ENCODE measurements at places on chromosomes 1 and 21.

DNA sequence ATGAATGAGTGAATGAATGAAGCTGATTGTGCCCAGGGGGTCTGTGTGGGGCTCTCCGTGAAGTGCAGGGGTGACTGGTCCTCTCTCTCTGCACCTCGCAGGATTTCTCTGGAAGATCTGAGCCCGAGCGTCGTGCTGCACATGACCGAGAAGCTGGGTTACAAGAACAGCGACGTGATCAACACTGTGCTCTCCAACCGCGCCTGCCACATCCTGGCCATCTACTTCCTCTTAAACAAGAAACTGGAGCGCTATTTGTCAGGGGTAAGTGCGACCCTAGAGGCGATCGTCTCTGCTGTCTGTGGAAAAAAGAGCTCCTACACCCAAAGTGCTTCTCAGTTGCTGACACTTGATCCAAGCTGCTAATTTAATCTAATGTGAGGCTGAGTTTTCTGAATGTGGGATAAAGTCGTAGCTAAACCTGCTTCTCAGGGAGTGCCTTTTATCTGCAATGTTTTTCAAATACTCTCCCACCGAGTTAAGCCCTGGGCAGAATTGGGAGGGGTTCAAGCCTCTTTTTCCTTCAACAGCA lies 101.7 kb downstream of the HUNK start:
- DNase-seq: no peak

DNA sequence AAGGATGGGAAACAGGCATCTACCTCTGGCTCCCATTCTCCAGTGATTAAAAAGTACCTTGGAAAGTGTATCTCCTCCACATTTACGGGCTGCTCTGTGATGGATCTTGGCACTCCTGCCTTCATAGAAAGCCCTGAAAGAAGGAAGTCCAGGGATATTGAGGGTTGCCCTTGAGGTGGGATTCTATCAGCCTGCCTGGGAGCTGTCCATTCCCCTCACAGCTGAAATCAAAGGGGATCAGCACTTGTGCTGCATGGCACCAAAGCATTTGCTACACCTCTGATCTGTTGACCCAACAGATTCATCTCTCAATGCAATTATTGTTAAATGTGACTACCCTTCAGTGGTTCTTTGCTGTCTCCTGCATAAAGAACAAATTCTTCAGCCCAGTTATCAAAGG lies 442.0 kb upstream of the RUNX1 start:
- no peak for DNase-seq

DNA sequence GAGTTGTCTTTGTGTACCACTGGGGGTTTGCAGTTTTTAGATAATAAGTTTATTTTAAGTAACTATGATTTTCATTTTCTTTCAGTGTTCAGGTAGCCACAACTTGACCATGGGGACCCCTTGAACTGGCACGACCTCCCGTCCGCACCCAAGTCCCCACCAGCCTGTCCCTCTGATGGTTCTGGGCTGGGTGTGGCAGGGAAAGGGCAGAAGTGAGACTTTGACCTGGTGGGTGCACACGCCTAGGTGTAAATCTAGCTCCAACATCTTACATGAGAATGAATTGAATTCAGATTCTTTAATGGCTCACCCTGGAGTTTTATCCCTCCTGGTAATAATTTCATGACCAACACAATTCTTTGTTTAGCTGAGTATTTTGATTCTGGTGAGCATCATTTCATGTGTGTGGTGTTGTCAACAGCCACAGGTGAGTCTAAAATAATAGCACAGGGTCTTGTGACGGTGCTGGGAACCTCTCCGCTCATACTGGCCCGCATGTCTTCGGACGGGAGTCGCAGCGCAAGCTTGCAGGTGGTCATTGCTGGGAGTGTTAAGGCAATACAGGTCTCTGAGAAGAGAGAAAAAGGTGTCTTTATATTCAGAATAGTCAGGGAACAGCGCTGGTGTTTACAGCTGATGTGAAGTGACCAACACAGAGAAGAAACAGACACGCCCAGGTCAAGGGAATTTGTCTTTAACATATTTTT lies 50.8 kb upstream of the POFUT2 start:
- no peak for DNase-seq

- no peak for DNase-seq
Measured at GRCh38 chr1:67537667-67538018, 107.4 kb upstream of the SERBP1 start.

DNA sequence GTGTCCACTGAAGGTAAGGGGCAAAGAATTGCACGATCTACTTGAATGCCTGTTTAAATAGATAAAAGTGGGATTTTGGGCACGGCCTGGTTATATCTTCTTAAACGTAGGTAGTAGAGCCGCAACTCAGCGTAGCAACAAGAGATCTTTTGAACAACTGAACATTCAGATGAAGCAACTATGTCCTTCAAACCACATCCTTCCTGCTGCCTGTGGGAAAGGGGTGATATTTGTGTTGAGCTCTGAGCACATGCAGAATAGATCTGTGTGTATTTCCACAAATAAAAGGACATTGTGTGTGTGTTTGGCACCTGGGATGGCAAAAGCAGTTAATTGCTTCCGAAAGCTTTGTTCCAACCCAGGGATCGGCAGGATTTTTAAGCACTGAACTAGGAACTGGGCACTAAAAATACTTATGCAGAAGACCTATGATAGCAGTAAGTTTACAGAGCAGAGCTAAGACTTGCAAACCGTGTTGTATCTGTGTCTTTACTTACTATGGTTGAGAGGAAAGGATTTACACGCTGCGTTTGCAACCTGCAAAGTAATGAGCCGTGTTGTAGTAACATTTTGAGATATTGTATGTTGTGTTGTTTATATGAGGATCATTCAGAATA lies 333.4 kb downstream of the CHRM3 start:
- no peak for DNase-seq

DNA sequence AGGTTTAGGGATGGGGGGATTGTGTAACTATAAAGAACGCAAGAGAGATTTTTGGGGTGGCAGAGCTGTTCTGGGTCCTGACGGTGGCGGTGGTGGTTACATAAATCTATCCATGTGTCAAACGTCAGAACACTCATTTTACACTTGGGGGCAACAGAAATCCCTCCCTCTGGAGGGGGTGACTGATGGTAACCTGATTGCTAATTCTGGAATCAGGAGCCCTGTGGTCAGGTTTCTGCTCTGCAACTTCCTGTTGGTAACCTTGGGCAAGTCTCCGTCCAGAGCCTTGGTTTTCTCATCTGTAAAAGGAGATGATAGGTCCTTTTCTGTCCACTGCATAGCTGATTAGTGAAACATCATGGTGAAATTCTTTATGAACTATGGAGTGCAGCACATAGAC lies 40.9 kb downstream of the ALPL start:
- no peak for DNase-seq

DNA sequence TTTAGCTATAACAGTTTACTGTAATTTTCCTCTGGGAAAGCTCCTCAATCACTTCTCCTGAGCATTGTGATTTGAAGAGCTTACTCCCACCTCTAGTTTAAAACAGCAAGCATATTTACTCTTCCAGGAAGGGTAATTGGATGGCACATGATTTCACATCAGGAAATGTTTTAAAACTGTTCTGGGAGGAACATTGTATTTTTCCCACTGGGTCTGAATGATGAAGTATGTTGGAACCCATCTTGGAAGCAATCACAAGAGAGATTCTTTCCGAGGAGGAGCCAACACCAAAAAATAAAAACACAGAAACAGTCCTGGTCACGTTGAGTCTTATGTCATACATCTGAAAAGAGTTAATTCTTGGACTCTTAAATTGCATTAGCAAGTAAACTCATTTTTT lies 17.3 kb downstream of the MAP10 start:
- no peak for DNase-seq

GRCh38 chr1:241627453-241628259 lies 12.5 kb downstream of the CHML start:
- no peak for DNase-seq

GRCh38 chr1:76627901-76628300 lies 239.4 kb upstream of the ST6GALNAC5 start:
- DNase-seq: no peak

DNA sequence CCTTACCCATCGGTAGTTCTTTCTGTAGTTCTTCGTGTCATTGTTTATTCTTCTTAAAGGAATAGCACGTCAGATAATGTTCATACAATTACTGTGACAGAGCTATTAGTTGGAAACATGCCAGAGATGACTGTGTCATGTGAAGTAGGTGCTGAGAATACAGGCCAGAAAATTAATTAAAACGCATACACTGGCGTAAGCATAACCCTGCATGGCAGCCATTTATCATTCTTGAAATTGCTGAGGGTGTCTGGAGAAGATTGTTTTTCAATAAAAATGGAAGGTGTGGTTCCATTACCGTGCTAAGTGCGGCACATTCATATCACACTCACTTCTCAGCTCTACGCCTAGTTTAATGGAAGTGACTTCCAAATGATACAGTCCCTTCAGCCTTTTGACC lies 7.8 kb downstream of the ETS2 start:
- DNase-seq: no peak

DNA sequence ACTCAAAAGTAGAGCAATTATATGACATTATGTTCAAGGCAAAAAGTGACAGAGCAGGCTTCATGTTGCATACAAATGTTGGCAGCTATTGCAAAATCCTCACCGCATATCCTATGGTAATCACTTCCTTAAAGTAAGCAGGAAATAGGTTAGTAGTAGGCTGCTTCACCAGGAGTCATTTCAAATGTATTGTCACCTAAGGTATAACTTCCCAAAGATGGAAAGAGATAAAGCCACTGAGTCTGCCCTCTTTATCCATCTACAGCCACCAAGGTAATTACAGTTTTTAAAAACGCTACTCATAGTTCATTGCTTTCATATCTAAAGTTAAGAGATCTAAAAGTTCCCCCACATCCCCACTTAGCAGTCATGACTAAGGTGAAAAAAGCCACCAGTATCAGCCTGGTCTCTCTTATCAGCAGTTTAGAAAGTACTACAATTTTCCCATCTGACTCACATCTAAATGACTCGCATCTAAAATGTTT lies 31.6 kb upstream of the UBE2U start:
- DNase-seq: no peak

DNA sequence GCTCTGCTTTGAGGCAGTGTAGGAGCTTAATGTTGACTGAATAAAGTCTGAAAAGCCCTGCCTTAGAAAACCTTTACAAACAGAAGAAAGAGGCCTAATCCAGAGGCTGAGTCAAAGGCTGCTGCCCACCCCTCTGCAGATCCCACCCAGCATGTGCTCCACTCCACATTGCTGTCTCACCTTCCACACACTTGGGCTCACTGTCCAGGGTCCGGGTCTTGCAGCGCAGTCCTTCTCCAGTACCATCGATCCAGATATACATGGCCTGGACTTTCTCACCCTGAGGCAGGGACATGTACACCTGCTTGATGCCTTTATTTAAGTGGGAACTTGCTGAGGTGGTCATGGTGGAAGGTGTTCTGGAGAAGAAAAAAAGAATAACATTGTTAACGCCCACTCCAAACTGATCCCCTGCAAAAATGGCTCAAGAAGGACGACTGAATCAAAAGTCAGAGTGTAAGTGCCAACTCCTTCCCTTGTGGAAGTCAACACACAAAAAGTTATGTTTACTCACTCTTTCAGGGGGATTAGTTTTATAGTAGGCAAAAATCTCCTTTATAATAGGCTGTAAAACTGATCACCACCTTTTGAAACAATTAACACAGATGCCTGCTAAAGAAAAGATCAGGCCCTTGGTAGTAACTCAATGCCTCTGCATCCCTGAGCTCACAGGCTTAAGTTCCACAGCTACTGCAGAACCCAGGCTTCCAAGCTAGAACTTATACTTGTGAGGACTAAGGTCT lies 3.0 kb downstream of the GLUL start:
- DNase-seq: no peak

DNA sequence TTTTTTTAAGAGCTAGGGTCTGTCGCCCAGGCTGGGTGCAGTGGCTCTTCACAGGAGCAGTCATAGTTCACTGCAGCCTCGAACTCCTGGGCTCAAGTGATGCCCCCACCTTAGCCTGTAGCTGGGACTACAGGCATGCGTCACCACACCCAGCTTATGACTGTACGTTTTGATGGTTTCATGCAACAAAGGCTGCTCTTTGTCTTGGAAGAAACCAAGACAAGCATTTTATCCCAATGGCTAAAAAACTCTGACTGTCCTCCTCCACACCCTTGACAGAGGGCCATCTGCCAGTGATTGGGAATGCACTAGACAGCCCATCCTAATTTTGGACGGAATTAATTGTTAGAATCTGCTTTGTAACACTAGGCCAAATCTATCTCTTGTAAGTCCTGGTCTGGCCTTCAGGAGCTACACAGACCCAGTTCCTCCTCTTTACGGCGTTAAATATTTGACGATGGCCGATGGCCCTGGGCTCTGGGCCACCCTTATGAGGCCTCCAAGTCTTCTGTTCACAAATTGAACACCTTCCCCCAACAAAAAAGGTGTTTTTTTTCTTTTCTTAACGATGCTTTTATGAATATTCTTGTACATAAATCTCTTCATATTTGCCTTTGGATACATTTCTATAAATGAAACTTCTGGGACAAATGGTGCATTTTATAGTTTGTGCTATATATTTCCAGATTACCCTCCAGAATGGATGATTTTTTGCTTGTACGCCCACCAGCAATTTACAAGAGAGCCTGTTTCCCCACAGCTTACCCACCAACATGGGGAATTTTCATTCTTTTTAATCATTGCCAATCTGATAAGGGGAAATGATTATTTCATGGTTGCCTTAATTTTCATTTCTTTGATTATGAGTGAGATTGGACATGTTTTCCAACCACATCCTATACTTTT lies 104.8 kb upstream of the SLC25A33 start:
- no peak for DNase-seq

DNA sequence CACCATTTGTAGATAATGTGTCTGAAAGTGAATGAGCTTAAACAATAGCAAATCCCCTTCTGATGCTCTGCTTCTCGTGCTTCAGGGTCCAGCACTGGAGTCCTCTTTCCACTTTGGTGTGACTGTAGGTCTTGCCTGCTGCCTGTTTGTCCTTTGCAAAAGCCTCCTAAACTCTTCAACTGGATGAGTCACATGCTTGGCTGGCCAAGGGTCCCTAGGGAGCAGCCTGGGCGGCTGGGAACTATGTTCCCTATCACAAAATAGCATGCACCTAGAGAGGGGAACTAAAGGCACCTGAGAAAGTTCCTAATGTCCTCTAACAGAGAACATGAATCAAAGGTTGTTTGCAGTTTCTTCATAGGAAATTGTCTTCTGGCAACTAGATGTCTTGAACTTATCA lies 607.2 kb upstream of the PLXNA2 start:
- DNase-seq: no peak
